ENCODE measurements at places on chromosomes 1 and 21.

- peak; percentile 26 for DNase-seq
Measured at GRCh38 chr21:14862794-14863720, 201.7 kb downstream of the NRIP1 start.

DNA sequence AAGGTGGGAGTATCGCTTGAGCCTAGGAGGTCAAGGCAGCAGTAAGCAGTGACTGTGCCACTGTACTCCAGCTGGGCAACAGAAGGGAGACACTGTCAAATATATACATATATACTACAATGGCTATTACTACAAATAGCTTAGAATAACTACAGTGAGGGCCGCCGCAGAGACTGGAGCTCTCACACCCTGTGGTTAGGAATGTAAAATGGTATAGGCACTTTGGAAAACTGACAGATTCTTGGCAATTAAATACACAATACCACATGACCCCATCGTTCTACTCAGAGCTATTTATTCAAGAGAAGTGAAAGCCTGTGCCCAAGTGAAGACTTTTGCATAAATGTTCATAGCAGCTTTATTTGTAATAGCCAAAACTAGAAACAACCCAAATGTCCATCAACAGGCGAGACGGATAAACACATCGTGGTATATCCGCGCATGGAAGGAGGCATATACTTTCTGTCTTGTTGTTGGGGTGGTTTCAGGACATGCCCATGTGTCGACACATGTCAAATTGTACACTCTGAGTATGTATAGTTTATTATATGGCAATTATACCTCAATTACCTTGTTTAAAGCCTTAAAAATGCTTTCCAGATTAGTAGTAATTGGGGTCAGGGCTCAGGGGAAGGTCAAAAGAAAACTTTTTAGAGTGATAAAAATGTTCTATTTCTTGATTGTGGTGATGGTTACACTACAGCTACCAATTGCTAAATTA is 123.4 kb downstream of the RIPK4 start:
- no peak for DNase-seq

GRCh38 chr1:234313171-234313570 is 60.1 kb upstream of the COA6 start:
- no peak for DNase-seq

- DNase-seq = peak; percentile 98
Measured at GRCh38 chr21:32844653-32845436, 73.3 kb upstream of the PAXBP1 start.

DNA sequence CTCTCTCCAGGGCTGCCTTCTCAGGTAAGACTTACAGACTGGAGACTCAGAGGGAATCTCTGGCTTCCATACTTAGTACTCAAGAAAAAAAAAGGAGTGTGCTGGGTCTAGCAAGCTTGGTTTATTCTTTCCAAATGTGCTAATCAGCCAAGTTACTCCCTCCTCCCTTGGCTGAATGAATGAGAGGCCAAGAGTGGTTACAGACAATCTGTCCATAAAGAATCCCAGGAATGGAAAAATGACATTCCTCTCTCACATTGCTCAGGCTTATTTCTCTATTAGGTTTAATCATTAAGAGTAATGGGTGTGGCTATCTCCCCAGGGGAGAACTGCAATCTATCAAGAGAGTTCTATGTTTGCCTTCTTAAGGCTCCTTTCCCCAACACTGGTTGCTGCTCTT is 547.3 kb upstream of the PLXNA2 start:
- DNase-seq = no peak
